ENCODE measurements at places on chromosomes 5 and 9.

DNA sequence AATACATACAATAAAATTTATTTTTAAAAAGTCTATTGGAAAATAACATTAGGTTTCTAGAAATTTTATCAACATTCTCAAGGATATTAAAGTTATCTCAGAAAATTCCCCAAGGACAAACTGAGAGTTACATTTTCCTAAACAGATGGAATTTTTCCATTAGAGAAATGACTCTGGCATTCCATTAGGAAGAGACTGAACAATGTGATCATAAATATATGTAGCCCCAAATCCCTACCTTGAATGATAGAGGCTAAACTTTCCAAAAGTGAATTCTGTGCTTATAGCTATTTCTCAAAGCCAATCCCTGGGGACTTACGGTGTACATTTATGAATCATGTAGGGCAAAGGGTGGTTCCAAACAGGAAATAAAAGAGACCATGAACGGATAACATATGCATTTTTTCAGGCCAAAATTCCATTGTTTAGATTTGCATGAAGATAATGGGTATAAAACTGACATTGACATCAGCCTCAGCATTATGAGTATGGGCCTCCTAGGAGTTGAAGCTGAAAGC is 1181.0 kb upstream of the DMAC1 start:
- no peak for DNase-seq

GRCh38 chr5:77139001-77139400 is 51.9 kb upstream of the ZBED3 start:
- DNase-seq, result no peak

GRCh38 chr9:76529653-76530052 is 70.7 kb downstream of the GCNT1 start:
- no peak for DNase-seq

GRCh38 chr9:78601957-78602565 is 305.1 kb downstream of the PSAT1 start:
- peak; percentile 47 for DNase-seq

GRCh38 chr5:143447983-143448382 is 44.5 kb upstream of the NR3C1 start:
- DNase-seq, result no peak

GRCh38 chr5:138946241-138946623 is 71.1 kb upstream of the LRRTM2 start:
- DNase-seq, result no peak

DNA sequence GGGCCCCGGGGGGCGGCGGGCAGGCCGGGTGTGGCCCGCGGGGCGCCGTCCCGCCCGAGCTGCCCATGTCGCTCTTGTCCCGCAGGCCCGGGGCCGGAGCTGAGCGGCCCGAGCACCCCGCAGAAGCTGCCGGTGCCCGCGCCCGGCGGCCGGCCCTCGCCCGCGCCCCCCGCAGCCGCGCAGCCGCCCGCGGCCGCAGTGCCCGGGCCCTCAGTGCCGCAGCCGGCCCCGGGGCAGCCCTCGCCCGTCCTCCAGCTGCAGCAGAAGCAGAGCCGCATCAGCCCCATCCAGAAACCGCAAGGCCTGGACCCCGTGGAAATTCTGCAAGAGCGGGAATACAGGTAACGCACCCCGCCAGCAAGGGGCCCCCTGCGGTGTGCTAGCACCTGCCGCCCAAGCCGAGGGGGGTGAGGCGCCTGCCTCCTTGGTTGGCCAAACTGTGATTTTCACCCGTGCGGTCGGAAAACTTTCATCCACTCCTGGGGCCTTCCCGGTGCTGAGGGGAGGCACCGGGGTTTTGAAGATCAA is 32.1 kb downstream of the SMARCA2 start:
- no peak for DNase-seq
